ENCODE measurements at places on chromosomes 7 and 10.

GRCh38 chr7:91050677-91051076, 213.6 kb upstream of the FZD1 start:
- DNase-seq: no peak

DNA sequence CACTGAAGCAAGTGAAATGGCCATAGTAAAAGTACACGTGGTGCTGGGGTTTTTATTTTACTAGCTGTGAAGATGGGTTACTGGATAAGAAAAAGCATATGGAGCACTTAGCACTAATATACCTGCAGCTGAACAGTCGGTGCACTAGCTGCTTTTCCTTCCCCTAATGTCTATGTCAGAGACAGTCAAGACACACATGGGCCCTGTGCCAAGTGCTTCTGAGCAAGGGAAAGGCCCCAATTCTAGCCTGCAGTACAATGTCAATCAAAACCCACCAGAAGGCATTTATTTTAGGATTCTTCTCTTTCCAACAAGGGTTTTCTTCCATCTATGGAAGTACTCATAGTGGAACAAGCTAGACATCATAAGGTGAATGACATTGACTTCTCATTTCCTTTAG, 716.7 kb downstream of the CCSER2 start:
- DNase-seq: no peak

DNA sequence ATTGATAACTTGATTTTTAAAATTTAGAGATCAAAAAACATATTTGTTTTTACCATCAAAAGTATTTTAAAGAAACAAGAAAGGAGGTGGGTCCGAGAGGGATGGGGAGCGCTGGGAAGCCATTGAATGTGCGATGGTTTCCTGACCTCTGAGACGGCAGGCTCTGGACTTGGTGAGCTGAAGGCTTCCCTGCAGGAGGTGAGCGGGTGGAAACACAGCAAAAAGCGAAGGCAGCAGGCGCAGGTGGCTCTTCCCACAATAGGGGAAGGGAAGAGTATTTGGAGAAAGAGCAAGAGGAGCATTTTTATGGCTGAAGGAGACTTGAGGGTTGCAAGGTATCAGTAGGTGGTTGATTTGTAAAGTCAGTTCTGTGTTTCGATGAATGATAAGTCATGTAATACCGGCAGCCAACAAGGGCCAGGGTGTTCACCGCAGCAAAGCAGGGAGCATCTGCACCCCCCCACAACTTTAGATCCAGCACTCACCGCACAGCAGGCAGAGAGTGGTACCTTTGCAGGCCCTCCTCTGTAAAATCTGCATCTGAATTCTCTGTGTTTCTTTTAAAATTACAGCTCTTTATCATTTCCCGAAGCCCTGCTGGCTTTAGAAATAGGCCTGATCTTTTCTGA, 10.5 kb downstream of the C10orf53 start:
- DNase-seq: no peak

DNA sequence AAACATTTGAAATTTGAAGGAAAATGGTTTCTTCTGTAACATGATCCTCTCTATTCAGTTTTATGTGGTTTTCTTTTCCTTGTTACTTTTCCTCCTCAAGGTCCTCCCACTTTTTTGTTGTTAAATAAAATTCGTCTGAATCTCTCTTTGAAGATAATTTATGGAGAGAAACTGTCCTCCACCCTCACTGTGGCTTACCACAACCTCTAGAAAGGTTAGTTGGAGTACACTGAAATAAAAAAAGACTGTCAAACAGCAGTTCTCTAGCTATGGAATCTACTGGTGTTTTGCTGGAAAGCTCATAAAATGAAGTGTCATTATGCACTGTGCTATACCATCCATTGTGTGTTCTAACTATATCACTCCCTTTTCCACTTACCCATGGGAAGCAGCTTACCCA, 189.4 kb downstream of the HDAC9 start:
- no peak for DNase-seq

DNA sequence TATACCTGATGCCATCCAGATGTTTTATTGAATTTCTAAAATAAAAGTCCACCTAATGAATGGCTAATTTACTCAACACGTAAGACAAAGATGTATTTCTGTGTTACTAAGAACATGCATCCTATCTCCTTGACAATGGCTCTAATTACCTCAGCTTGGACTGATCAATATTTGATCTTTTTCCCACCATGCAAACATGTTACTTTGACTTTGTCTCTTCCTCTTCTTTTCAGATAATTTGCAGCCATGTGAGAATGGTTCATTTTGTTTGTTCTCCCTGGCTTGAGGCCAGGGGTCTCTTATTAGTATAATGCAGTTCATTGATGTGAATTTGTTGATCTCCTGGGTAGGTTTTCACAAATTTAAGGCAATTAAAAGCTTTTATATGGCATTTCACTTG, 302.1 kb downstream of the ADK start:
- DNase-seq: no peak

GRCh38 chr10:88835910-88836221, 15.8 kb downstream of the ANKRD22 start:
- DNase-seq: no peak

GRCh38 chr7:114823290-114823689, 98.6 kb upstream of the MDFIC start:
- DNase-seq: no peak

DNA sequence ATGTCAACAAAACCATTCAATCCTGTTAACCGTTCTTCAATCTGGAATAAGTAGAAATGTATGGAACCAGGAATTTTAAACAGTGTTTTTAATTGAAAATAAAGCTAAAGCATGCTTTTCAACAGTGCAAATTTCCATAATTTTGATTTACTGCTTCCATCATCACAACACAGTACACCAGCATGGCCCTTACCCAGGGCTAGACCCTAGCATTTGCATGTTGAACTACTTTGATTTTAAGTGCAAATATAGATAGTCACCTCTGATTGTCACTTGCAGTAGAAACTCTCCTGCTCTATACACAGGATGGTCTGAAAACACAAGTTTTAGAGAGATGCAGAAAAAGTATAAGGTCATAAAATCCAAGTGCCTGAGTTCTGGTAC, 12.1 kb downstream of the SKIDA1 start:
- no peak for DNase-seq

DNA sequence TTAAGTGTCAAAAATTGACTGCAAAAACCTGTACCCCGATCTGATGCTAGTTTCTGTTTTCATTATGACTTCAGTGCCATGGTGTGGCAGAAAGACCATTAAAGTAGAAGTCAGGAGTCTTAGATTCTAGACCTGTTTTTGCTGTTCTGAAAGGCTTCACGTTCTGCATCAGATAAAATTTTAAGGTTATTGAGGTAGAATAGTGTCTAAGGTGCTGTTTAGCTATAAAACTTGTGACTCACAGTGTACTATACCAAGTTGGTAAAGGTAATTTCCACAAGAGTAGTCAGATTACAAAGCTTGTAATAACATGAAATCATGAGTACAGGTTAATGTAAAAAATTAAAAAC, 38.6 kb downstream of the ZNRF2 start:
- DNase-seq: no peak

GRCh38 chr10:31129271-31129670, 97.6 kb upstream of the ZNF438 start:
- no peak for DNase-seq

DNA sequence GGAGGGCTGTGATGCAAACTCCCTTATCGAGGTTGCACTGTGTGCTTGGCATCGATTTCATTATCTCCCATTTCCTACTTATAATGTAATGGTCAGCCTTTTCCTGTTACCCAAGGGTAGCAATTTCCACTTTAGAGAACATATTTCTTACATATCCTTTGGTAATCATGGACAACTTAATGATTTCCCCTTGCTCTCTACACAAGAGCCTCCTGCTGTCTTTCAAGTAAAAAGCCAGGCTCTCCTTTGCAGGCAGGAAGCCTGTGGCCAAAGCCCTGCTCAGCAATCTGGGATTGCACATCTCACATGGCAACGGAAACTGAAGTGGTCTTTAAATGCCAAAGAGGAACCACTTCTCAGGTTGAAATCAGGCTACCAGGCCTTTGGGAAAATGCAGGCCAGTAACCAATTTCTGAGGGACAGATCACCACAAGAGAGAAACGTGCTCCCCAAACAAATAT, 86.7 kb upstream of the IKZF1 start:
- no peak for DNase-seq
